ENCODE measurements at places on chromosomes 6 and 20. TPM values are rescaled to one million over a fixed set of nuclear protein-coding genes. Genes with fewer than 3 reads are reported as not detected.
A peak's percentile ranks its signal among the peaks of the same experiment; 100 is the strongest.

GRCh38 chr6:69542494-69542893 is 254.3 kb downstream of the LMBRD1 start:
- DNase-seq: no peak

- DNase-seq: no peak
Measured at GRCh38 chr6:100657678-100658330, 193.1 kb upstream of the SIM1 start.

GDAP1L1 gene
- not detected for polyA plus RNA-seq

PRSS16 gene
- polyA plus RNA-seq: 0.16 TPM

DNA sequence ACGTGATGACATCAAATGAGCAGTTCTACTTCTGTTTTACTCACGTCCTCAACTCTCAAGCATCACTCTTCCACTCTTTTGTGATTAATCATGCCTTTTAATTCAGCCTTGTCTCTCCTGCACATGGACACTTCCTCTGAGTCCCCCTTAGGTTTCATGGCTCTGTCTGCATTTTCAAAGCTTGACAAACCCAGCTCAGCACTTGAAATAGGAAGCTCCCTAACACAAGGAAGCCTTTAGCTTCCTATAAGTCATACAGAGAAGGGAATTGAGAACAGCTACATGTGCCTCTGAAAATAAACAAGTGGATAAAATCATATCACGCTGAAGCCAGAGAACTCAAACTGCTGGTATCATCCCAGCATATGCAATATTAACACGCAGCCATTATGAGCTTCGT is 21.2 kb downstream of the KIF16B start:
- no peak for DNase-seq

- DNase-seq: no peak
Measured at GRCh38 chr6:93047033-93047432, 372.3 kb downstream of the EPHA7 start.

- DNase-seq: no peak
Measured at GRCh38 chr20:22584522-22584921, at the start of gene FOXA2. TSS of gene FOXA2 (minus strand) at chr20:22584572. CDS start at chr20:22584278, 294 bp downstream.

BHLHE23 gene
- polyA plus RNA-seq: not detected

GRCh38 chr6:131982740-131983259 is 31.6 kb upstream of the CCN2 start:
- DNase-seq: peak; percentile 53

DNA sequence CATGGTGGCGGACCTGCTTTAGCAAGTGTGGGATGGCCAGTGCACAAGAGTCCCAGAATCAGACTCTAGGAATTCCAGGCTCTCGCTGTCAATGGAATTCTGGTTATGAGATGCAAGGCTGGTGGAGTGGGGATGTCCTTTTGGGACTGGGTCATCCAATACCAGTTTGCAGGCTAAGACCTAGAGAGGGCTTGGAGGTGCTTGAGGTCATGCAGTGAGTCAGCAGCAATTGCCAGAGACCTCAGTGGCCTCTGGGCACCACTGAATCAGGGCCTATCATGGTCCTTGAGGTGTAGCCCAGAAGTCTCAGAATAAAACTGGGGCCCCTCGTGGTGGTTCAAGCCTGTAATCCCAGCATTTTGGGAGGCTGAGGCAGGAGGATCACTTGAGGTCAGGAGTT is 1.4 kb upstream of the SCRT2 start:
- no peak for DNase-seq

DNA sequence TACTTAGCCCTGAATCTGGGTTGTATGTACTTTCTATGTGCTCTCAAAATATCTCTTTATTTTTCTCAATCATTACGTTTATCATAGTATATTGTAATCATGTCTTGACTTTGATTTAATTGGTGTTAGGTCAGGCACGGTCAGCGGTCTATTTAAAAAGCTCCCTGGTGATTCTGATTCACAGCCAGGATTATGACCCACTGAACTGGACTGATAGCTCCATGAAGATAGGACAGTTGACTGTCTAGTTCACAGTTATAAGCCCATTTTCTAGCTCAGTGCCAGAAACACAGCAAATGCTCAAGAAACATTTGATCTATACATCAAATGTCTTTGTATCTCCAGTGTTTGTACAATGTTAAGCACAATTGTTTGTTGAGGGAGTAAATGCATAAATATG is 111.5 kb upstream of the CCN2 start:
- DNase-seq: no peak

DNA sequence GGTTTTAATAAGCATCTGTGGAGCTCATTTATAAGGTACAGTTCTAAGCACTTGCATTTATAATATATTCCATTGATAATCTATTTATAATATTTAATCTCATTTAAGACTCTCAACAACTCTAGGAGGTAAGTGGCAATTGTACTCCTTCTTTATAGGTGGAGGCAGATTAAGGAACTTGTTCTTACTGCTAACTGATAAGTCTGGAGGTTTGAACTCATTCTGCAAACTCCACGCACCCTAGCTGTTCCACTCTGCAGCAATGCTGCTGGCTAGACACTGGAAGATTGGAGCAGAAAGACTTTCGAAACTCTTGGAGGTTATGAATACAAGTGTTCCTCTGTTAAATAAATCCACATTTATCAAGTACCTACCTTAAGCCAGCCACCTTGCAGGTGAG is 793 bp upstream of the HDAC2 start:
- DNase-seq: no peak

DNA sequence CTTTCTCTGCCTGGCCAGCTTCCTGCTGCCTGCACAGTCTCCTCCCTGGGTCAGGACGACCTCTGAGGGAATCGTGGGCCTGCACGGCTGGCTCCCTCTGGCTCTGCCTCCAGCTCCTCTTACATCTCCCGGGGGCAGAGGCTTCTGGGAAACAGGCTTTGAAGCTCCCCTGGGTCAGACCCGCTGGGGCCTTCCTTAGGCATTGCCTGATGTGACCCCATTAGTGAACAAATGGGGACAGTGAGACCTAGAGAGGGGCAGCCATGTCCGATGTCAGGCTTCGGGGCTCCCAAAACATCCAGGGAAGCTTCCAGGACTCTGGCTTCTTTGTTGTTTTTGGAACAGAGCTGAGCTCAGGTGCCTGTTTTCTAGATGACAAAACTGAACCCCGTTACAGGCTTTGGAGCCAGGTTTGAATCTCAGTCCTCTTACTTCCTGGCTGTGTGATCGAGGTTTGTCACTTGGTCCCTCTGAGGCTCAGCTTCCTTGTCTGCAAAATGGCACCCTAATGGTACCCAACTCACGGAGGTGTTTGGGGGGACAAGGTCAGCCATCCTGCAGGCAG is 94.3 kb downstream of the CEBPB start:
- DNase-seq: no peak

VARS1 gene
- polyA plus RNA-seq: 16.0 TPM

HSPA1B gene
- 31.9 TPM for polyA plus RNA-seq

DNA sequence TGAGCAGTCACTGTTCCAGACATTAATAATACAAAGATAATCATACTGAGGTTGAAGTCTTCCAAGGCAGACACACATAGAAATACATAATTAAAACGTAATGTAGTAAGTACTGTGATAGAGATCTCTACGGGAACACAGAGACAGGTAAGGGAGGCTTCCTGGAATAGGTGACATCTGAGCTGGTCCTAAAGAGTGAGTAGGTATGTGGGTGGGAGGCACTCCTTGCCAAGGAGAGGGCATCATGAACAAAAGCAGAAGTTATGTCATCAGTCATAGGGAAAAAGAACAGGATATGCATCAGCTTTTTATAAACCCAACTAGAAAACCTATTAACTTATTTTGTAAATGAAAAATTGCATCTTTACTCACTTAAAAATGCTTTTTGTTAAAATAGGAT is 110.0 kb downstream of the MAP7 start:
- no peak for DNase-seq

NKX2-2 gene
- not detected for polyA plus RNA-seq

HSPA1L gene
- 1.2 TPM for polyA plus RNA-seq

- DNase-seq: no peak
Measured at GRCh38 chr6:139583420-139583819, 209.0 kb upstream of the CITED2 start.

- no peak for DNase-seq
Measured at GRCh38 chr6:152959333-152959732, 23.5 kb downstream of the FBXO5 start.

OTOR gene
- not detected for polyA plus RNA-seq

GLP1R gene
- not detected for polyA plus RNA-seq

DNA sequence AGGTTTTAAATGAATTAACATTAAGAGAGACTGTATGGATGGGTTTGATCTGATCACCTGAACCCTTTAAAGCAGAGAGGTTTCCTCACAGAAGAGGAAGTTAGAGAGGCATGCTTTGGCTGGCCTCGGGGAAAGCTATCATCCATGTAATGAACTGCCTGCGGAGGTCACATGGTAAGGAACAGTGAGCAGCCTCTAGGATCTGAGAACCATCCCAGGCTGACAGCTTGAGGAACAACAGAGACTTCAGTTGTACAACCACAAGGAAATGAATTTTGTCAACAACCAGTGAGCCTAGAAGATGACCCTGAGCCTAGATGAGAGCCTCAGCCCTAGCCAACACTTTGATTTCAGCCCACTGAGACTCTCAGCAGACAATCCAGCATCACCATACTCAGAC is 2.9 kb upstream of the COL21A1 start:
- DNase-seq: no peak

- no peak for DNase-seq
Measured at GRCh38 chr6:143270026-143270425, 180.5 kb downstream of the ADAT2 start.

- DNase-seq: no peak
Measured at GRCh38 chr20:10672624-10673127, 1.1 kb downstream of the JAG1 start.

DNA sequence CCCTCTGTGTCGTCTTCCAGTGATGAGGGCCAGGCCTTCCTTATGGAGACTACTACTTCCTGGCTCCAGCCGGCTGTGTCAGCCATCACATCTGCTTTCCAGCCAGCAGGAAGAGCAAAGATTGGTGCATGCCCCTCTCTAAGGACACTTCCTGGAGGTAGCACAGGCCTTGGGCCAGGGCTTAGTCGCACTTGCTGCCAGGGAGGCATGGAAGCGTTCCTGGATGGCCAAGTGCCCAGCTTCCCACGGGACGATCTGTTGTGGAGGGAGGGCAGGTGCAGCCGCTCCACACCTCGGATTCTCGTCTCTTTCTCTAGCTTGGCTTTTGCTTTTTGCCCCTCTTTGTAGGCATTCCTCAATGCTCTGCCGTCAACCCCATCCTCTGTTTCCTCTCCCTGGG is 11.9 kb downstream of the ERMARD start:
- no peak for DNase-seq

DNA sequence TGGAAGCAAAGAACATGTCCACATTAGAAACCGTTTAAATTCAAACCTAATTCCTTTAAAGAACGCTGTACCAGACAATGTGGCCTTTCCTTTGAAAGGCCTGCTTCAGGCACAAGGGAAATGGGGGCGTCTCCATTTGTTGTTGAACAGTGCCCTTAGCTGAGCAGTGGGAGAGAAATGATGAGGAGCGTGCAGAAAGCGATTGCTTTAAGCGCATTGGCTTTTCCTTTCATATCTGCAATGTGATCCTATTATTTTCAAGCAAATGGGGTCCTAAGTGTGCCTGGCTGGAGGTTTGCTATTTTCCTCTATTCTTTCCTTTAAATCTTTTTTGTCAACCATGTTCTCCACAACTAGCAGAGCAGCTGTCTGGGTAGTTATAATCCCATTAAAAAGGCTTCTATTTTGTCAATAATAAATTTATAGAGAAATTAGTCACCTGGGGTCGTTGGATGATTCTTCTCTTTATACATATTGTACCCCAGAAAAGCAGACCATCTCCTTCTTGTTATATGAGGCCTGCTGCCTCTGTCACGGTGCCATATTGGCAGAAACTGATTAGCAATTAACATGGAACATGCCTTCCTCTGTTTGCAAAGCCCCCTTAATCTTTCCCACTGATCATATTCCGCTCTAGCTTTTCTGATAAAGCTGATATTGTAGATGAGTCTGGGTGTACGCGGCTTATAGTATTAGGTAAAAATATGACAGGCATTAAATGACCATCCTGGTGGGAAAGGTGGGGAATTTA is 151.1 kb upstream of the JAG1 start:
- no peak for DNase-seq

RIPOR3 gene
- polyA plus RNA-seq: 11.5 TPM

- no peak for DNase-seq
Measured at GRCh38 chr20:54981175-54981574, 505.8 kb downstream of the DOK5 start.

DNA sequence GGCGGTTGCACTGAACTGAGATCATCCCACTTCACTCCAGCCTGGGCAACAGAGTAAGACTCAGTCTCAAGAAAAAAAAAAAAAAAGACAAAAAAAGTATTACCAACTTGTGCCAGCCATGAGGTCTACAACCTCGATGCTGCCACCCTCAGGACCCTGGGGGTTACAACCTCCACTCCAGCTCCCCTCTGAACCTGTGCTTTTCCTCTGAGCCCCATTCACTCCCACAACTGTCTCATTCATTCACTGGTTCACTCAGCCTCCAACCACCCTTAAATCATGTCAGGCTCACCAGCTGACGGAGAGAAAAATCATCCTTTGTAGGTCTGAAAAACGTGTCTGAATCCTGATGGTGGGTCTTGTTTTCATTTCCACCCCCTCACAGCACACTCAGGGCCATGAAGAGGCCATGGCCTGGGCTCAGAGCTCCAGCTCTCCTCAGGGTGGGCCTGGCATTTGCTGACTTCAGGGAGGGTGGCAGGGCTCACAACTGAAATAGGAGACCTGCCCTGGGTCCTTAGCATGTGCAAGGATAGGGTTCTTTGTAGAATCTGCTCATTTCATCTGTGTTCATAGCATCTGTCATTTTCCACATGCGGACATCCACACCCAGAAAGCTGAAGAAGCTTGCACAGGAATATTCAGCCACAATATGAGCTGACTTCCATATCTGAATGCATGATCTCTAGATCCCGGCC is 1.9 kb upstream of the ULBP1 start:
- DNase-seq: no peak

DNA sequence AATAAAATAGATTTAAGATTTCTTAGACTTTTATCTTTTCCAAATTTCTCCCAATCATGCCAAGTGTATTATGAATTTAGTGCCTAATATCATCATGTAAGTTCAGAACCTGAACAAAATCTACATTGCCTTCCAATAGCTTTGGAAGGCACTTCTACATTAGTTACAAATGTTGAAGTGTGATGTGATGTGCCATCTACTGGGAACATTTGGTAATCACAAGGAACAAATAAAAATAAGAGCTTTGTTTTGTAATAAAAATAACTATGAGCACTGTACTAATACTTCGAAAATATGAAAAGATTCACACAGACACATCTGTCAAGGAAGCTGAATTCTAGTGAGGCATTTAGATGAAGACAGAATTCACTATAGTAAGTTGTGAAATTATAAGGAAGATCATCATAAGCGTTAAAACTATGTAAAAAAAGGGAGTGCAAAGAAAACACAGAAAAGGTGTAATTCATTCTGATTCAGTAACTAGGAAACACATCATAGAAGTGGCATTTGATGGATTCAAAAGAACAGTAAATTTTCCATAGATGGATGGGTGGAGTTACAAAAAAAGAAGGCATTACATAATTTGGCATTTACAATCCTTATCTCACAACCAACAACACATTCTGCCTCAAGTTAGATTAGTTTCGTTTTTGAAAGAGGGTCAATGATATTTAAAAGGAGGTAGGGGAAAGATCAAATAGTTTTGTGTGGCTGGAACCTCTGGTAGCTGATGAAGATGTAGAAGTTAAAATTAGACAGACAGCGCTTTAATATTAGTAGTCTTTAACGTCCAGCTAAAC is 161.0 kb downstream of the ASCC3 start:
- DNase-seq: no peak

RBM24 gene
- polyA plus RNA-seq: 9.1 TPM
